Activated CD4-positive, alpha-beta T cell treated with anti-CD3 and anti-CD28 coated beads, Interleukin-2, amount 10 ng/mL, durations not matched to agents 7 days and 5 days (primary cell): ENCODE measurements at places on chromosomes 11 and 22. TPM values are rescaled to one million over a fixed set of nuclear protein-coding genes. Genes with fewer than 3 reads are reported as not detected.
A peak's percentile ranks its signal among the peaks of the same experiment; 100 is the strongest.

The SNX19 gene
- total RNA-seq: 43.7 TPM

The CNGA4 gene
- total RNA-seq: 0.17 TPM

The SVIP gene
- total RNA-seq: 27.6 TPM

The OR56A1 gene
- not detected for total RNA-seq

The TRIM49B gene
- total RNA-seq: not detected

The CASTOR1 gene
- total RNA-seq: 20.0 TPM

The GAS2 gene
- 0.98 TPM for total RNA-seq

The C11orf86 gene
- not detected for total RNA-seq

The P4HA3 gene
- total RNA-seq: not detected

The APOL3 gene
- total RNA-seq: 139 TPM

The FGF4 gene
- not detected for total RNA-seq

The PKP3 gene
- total RNA-seq: not detected

The SCGB1D2 gene
- total RNA-seq: not detected

The NXPE1 gene
- not detected for total RNA-seq

The THRSP gene
- not detected for total RNA-seq

The OR5AP2 gene
- not detected for total RNA-seq

GRCh38 chr11:2269601-2270321 is 627 bp downstream of the ASCL2 start:
- no peak overlapping the region for H3K27ac ChIP-seq
- H3K4me1 ChIP-seq: peaks cover 27% of the 10 kb centered on the region
- H3K4me3 ChIP-seq: no peak overlapping the region
- H3K36me3 ChIP-seq: no peaks in the 10 kb centered on the region
- H3K27me3 ChIP-seq: peaks cover 29% of the 10 kb centered on the region
- peak; percentile 62 for DNase-seq

GRCh38 chr22:46108564-46109473 is 41.5 kb upstream of the PPARA start:
- no peaks in the 10 kb centered on the region for H3K4me1 ChIP-seq
- H3K27ac ChIP-seq: no peak overlapping the region
- DNase-seq: no peak
- H3K36me3 ChIP-seq: no peaks in the 10 kb centered on the region

DNA sequence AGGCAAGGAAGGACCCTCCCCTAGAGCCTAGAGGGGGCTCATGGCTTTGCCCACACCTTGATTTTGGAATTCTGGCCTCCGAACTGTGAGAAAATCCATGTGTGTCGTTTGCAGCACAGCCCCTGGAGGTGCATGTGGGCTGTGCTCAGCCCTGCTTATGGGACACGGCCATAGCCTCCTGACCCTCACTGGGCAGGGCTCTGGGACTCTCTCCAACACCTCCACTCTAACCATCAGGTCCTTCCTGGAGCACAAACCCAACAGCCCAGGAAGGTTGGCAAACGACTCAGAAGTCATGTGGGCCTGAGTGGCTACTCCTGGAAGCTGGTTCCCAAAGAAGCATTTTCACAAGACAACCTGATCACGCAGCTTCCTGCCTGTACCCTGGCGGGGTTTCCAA is 144.1 kb downstream of the CTTN start:
- no peaks in the 10 kb centered on the region for H3K4me1 ChIP-seq
- H3K36me3 ChIP-seq: no peaks in the 10 kb centered on the region
- no peak overlapping the region for H3K4me3 ChIP-seq
- no peak overlapping the region for H3K27ac ChIP-seq

DNA sequence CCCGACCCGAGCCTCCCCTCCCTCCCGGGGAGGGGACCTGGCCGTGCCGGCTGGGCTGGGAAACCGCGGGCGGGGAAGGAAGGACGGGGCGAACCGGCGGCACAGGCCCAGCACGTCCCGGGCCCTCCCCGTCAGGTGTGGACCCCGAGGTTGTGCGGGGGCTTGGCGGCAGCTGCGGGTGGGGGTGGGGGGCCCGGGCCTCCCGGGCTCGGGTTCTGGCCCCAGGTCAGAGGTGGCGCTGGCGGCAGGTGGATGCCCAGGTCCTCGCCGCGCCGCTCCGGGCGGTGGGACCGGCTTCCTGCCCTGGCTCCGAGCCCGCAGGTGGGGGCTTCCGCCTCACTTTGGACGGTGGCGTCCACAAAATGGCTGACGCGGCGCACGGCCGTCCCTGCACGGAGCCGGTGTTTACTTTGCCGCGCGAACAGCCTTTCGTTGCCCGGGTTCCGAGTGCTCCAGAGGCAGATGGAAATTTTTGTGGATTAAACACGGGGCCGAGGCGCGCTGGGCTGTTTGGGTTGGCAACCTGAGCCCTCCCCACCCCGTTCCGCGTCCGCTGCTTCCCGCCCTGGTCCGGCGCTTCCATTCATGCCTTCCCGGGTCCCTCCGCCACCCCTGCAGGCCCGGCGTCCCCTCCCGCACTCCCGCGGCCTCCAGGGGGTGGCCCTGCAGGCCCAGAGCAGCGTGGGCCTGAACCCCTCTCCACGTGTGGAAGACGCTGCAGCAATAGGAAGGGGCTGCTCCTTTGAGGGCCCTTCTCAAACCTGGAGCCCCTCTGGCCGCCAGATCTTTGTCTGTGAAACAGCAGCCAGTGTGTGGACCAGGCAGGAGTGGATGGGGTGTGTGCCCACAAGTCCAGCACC is 92.0 kb upstream of the KCNQ1OT1 start:
- DNase-seq: no peak
- H3K4me1 ChIP-seq: no peaks in the 10 kb centered on the region
- H3K27me3 ChIP-seq: no peaks in the 10 kb centered on the region

DNA sequence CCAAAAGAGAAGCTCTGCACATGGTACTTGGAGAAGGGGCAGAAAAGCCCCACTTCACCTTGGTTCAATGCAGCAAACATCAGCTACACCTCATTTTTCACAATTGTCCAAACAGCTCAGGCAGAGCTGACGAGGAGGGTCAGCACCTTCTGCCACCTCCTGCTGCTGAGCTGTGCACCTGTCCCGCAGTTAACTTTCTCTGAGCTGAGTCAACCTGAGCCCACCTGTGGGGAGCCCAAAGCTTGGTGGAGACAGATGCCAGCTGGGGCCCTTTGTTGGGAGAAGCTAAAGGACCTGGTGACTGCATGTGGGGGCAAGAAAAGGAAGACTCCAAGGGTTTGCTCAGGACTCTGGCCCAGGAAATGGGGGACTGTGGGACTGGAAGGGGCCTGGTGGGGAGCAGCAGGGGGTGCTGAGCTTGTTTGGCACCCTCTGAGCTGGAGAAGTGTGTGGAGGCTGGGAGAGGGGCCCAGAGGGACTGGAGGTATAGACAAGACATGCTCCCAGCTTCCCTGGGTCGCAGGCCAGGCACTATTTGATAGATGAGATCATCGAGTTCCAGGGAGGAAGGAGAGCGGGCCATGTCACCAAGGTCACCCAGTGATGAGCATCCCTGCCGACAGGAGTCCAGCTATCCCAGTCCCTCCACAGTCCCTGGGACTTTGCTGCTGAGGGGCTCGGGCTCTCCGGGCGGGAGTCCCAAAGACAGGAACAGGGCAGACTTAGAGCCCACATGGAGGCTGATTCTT is 53.5 kb downstream of the KCNJ4 start:
- H3K4me1 ChIP-seq: peaks cover 16% of the 10 kb centered on the region
- no peak for DNase-seq
- H3K27me3 ChIP-seq: peaks cover 17% of the 10 kb centered on the region
- H3K36me3 ChIP-seq: no peaks in the 10 kb centered on the region
- no peak overlapping the region for H3K4me3 ChIP-seq

DNA sequence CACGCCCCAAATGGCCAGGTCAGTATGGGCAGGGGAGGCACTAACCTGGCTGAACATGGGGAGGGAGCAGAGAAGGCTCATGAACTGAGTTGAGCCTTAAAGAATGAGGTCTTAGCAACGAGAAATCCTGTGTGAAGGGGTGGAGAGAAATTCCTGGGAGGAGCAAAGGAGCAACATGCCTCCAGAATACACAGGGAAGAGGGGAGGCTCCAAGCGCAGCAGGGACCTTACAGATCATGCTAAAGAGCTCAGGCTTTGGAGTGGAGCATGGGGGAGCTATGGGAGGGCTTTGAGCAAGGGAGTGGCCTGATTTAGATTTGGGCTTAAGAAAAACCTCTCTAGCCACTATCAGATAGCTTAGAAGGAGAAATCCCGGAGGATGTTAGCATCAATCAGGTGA is 88.1 kb downstream of the MN1 start:
- H3K27ac ChIP-seq: no peak overlapping the region
- no peaks in the 10 kb centered on the region for H3K36me3 ChIP-seq
- peaks cover 2% of the 10 kb centered on the region for H3K27me3 ChIP-seq
- peaks cover 2% of the 10 kb centered on the region for H3K4me1 ChIP-seq
- no peak for DNase-seq

DNA sequence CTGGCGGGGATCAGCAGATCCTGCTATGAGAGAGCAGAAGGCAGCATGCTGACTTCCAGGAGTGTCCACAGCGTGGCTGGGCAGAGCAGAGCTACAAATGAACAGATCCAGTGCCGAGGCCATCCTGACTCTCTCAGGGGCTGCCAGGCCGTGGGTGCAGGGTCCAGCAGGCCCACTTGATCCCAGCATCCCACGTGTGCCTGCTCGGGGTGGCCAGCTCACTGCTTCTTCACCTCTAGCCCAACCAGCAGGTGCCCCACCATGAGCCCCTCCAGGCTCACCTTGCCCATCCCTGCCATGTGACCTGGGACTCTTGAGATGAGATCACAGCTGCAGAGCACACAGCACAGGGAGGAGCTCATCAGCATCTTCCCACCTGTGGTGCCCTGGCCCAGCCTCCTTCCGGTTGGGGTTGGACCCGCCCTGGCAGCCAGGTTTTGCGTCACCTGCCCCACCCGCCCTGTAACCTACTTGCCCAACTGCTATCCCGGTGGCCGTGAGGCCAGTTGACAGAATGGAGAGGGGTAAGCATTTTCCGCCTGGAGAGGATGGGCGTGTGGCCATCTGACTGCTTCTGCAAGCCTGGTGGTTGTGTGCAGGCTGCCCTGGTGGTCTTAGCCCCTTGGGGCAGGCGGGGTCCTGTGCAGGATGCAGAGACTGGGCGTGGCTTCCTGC is 11.0 kb downstream of the TANGO2 start:
- no peak overlapping the region for H3K27ac ChIP-seq
- H3K4me1 ChIP-seq: peaks cover 20% of the 10 kb centered on the region
- DNase-seq: peak; percentile 30
- H3K27me3 ChIP-seq: no peaks in the 10 kb centered on the region
- no peak overlapping the region for H3K4me3 ChIP-seq

DNA sequence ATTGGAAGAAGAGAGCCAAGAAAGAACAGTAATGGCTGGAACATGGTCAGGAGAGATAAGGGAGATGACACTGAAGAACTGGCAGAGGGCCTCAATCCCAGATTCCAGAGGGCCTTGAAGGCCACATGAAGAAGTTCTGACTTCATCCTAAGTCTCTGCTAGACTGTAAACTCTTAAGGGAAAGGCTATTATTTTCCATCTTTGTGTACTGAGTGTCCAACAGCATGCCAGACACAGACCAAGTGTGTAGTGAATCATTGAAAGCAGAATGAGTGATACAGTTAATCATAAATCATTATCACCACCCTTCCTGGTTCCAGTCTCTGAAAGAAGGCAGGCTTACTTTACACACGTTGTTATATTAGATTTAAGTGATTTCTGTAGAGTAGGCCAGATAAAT is 185.3 kb upstream of the C11orf87 start:
- H3K27ac ChIP-seq: no peak overlapping the region
- no peaks in the 10 kb centered on the region for H3K36me3 ChIP-seq
- H3K27me3 ChIP-seq: no peaks in the 10 kb centered on the region
- no peaks in the 10 kb centered on the region for H3K4me1 ChIP-seq
- no peak for DNase-seq

GRCh38 chr11:97461934-97462333 is 1072.1 kb downstream of the JRKL start:
- no peaks in the 10 kb centered on the region for H3K27me3 ChIP-seq
- H3K4me1 ChIP-seq: no peaks in the 10 kb centered on the region
- no peak overlapping the region for H3K27ac ChIP-seq
- DNase-seq: no peak

DNA sequence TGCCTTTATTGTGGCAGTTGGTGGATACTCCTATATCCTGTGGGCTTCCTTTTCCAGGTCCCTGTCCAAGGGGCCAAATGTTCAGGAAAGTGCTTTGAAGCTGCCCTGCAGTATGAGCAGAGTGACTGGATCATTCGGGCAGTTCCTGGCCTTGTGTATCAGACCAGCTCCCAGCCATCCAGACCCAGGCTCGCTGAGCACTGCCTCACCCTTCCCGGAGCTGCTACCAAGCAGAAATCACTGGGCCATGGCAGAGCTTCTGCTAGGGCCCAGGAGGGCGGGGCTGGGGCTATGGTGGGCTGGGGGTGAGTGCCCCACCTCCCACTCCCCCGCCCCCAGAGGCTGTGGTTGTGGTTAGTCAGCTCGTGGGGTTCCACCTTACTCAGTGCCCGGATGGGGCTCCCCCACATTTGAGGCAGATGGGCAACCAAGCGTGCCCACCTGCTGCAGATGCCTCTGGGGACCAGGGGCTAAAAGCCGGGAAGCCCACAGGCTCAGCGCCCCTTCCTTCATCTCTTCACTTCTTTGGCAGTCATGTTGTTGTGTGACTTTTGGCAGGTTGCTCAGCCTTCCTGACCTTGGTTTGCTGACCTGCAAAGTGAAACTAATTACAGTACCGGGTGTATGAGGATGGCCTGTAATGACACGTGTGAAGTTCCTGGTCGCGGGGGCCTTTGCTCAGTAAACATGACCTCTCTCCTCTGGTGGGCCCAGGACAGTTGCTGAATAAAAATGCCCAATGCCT is 2.1 kb upstream of the LRRC32 start:
- H3K4me1 ChIP-seq: peaks cover 27% of the 10 kb centered on the region
- peaks cover 29% of the 10 kb centered on the region for H3K27me3 ChIP-seq
- H3K4me3 ChIP-seq: no peak overlapping the region
- H3K27ac ChIP-seq: peak overlapping the region; percentile 60
- no peak for DNase-seq
- no peaks in the 10 kb centered on the region for H3K36me3 ChIP-seq

GRCh38 chr11:75899806-75900205 is 84.8 kb downstream of the UVRAG start:
- no peak for DNase-seq
- no peaks in the 10 kb centered on the region for H3K4me1 ChIP-seq
- no peak overlapping the region for H3K27ac ChIP-seq
